Kidney (tissue), 22 donors: ENCODE measurements at places on chromosomes 12 and 14. TPM values are rescaled to one million over a fixed set of nuclear protein-coding genes. Genes with fewer than 3 reads are reported as not detected.

- H3K36me3 ChIP-seq: no peaks in the 10 kb centered on the region
- no peak overlapping the region for H3K4me3 ChIP-seq
- DNase-seq: no peak
- H3K27ac ChIP-seq: peak overlapping the region; percentile 83
- H3K4me1 ChIP-seq: peaks cover 10% of the 10 kb centered on the region
Measured at GRCh38 chr14:68598089-68598488, 194.8 kb downstream of the ZFP36L1 start.

GRCh38 chr12:110141389-110141788, 17.2 kb downstream of the IFT81 start:
- H3K27ac ChIP-seq: no peak overlapping the region
- no peaks in the 10 kb centered on the region for H3K4me1 ChIP-seq
- H3K4me3 ChIP-seq: no peak overlapping the region
- DNase-seq: no peak
- H3K36me3 ChIP-seq: no peaks in the 10 kb centered on the region

The BEGAIN gene
- 0.52 TPM for polyA plus RNA-seq

DNA sequence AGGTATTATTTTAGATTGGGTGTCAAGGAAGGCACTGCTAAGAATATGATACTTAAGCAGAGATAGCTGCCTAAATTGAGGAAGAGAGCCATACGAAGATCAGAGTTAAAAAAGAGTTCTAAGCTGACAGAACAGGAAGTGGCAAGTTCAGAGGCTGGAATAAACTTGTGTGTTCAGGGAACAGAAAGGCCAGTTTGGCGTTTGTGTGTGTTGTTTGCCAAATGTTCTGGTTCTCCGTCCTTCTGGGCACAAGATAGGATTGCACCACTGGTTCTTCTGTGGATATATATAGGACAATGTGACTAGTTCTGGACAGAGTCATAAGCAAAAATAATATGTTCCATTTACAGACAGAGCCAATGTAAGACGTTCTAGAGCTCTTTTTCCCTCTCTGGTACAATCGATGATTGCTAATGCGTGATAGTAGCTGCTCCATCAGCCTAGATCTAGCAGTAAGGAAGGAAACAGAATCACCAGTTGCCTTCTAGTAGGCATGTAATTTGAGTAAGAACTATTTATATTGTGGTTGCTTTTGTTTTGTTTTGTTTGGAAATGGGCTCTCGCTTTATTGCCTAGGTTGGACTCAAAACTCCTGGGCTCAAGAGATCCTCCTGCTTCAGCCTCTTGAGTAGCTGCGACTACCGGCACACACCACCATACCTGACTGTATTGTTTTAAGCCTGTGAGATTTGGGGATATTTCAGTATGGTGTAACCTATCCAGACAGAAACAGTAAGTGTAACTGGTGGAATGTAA, 7.4 kb downstream of the BBS10 start:
- H3K27me3 ChIP-seq: no peaks in the 10 kb centered on the region
- H3K4me3 ChIP-seq: no peak overlapping the region
- H3K36me3 ChIP-seq: no peaks in the 10 kb centered on the region
- no peak for DNase-seq
- H3K27ac ChIP-seq: no peak overlapping the region

DNA sequence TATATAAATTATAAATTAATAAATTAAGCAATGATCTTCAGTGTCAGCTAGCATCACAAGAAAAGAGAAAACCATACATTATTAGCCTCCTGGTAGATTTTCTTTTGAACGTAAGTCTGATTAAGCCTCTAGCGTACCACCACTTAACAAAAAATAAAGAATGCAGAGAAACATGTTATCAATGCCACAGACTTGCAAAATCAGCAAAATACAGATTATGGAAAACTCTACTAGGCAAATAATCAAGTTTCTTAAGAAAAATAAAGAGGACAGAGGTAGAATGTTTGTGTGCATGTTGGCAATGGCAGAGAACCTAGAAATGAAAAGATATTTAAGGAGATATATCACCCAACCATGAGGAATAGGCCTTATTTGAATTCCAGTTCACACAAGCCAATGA, 8.4 kb upstream of the SRRM4 start:
- H3K27ac ChIP-seq: no peak overlapping the region
- H3K36me3 ChIP-seq: no peaks in the 10 kb centered on the region
- H3K4me1 ChIP-seq: no peaks in the 10 kb centered on the region
- H3K27me3 ChIP-seq: no peaks in the 10 kb centered on the region

GRCh38 chr14:42353315-42353714, 746.6 kb downstream of the LRFN5 start:
- H3K27ac ChIP-seq: no peak overlapping the region
- H3K36me3 ChIP-seq: no peaks in the 10 kb centered on the region
- no peaks in the 10 kb centered on the region for H3K27me3 ChIP-seq
- DNase-seq: no peak

The SYT1 gene
- polyA plus RNA-seq: 0.69 TPM

GRCh38 chr12:7439579-7440505, 4.1 kb downstream of the CD163L1 start:
- H3K4me1 ChIP-seq: no peaks in the 10 kb centered on the region
- H3K36me3 ChIP-seq: no peaks in the 10 kb centered on the region
- no peaks in the 10 kb centered on the region for H3K27me3 ChIP-seq
- DNase-seq: peak; percentile 67
- H3K4me3 ChIP-seq: peak overlapping the region; percentile 26
